ENCODE measurements at places on chromosomes 12 and 14. TPM values are rescaled to one million over a fixed set of nuclear protein-coding genes. Genes with fewer than 3 reads are reported as not detected.

Gene CLECL1
- not detected for total RNA-seq

Gene MOAP1
- 11.3 TPM for total RNA-seq

Gene C1R
- total RNA-seq = 49.0 TPM

Gene CRACR2A
- 1.1 TPM for total RNA-seq

Gene PPFIA2
- total RNA-seq = not detected

Gene ADAM21
- total RNA-seq = not detected

Gene NPAS3
- not detected for total RNA-seq

Gene CD69
- not detected for total RNA-seq

Gene FAM90A1
- total RNA-seq = 0.16 TPM

Gene TBX5
- total RNA-seq = not detected

Gene KIF26A
- total RNA-seq = 3.8 TPM

Gene MYO1H
- total RNA-seq = not detected

Gene STON2
- total RNA-seq = 1.8 TPM

Gene INTS13
- 26.9 TPM for total RNA-seq

Measured in A549 treated with AZD2906 at 1 μM for 4 hours (cell line).